Activated T-helper 2 cell treated with anti-CD3 and anti-CD28 coated beads, Interferon-gamma antibody, Interleukin-2, Interleukin-4, amounts not matched to agents 10 μg/mL and 5 μg/mL and 100 μg/mL, durations not matched to agents 14 hours and 24 hours and 36 hours (primary cell): ENCODE measurements at places on chromosomes 5 and 9. TPM values are rescaled to one million over a fixed set of nuclear protein-coding genes. Genes with fewer than 3 reads are reported as not detected.

Gene PLCXD3
- total RNA-seq: not detected in 2 replicates

Gene SLC34A1
- total RNA-seq: not detected in 2 replicates

Gene CDH10
- total RNA-seq: not detected in 2 replicates

DNA sequence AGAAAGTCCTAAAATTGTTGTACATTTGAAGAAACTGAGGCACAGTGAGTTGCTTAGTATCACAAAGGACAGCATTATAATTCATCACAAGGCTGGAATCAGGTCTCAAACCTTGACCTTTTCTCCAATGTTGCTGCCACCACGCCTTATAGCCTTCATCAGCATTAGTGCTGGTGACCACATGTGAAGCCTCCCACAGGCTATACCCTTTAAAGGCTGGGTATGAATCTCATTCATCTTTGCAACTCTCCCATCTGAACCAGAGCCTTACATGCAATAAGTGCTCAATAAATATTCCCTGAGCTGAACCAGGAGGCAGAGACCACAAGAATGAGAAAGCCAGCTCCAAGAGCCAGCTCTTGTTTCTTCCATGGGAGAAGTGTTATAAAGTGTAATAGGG lies 104.7 kb downstream of the SPOCK1 start:
- no peaks in the 10 kb centered on the region for H3K4me1 ChIP-seq
- no peak for DNase-seq
- H3K36me3 ChIP-seq: no peaks in the 10 kb centered on the region
- no peak overlapping the region for H3K4me3 ChIP-seq
- no peak overlapping the region for H3K27ac ChIP-seq

Gene MSMP
- total RNA-seq: 0.37 and 0.41 TPM in 2 replicates

- no peak overlapping the region for H3K4me3 ChIP-seq
- no peak for DNase-seq
- H3K36me3 ChIP-seq: peaks cover 94% of the 10 kb centered on the region
- peaks cover 16% of the 10 kb centered on the region for H3K4me1 ChIP-seq
Measured at GRCh38 chr9:2788919-2789318, 55.0 kb downstream of the PUM3 start.

Gene LECT2
- total RNA-seq: not detected in 2 replicates

Gene COL15A1
- total RNA-seq: not detected in 2 replicates

GRCh38 chr5:149775785-149776184 lies 45.7 kb downstream of the PPARGC1B start:
- peaks cover 6% of the 10 kb centered on the region for H3K36me3 ChIP-seq
- H3K4me3 ChIP-seq: no peak overlapping the region
- H3K27me3 ChIP-seq: no peaks in the 10 kb centered on the region
- no peak overlapping the region for H3K27ac ChIP-seq

- H3K4me3 ChIP-seq: no peak overlapping the region
- H3K36me3 ChIP-seq: no peaks in the 10 kb centered on the region
- no peaks in the 10 kb centered on the region for H3K27me3 ChIP-seq
- DNase-seq: no peak
Measured at GRCh38 chr9:81118416-81118815, 570.9 kb downstream of the TLE1 start.

DNA sequence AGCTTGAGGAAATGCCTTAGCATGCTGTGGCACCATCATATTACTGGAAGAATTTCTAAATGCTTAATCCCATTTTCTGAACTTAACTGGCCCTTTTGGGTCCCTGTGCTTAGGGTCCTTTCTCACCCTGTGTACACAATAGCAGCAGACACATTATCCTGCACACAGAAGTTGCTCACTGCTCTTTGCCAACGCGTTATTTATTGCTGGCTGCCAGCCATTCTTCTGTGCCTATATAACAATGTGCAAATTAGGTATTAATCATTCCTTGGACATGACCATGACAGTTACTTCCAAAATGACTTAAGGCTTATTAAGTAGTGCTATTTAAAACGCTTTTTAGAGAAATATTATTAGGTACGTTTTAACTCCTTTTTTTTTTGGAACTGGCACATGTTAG lies 134.7 kb downstream of the FBN2 start:
- no peaks in the 10 kb centered on the region for H3K27me3 ChIP-seq
- H3K27ac ChIP-seq: no peak overlapping the region
- H3K36me3 ChIP-seq: no peaks in the 10 kb centered on the region
- no peak overlapping the region for H3K4me3 ChIP-seq

Gene PCDHA1
- total RNA-seq: 0.07 TPM in 1 of 2 replicates, not detected in the other

DNA sequence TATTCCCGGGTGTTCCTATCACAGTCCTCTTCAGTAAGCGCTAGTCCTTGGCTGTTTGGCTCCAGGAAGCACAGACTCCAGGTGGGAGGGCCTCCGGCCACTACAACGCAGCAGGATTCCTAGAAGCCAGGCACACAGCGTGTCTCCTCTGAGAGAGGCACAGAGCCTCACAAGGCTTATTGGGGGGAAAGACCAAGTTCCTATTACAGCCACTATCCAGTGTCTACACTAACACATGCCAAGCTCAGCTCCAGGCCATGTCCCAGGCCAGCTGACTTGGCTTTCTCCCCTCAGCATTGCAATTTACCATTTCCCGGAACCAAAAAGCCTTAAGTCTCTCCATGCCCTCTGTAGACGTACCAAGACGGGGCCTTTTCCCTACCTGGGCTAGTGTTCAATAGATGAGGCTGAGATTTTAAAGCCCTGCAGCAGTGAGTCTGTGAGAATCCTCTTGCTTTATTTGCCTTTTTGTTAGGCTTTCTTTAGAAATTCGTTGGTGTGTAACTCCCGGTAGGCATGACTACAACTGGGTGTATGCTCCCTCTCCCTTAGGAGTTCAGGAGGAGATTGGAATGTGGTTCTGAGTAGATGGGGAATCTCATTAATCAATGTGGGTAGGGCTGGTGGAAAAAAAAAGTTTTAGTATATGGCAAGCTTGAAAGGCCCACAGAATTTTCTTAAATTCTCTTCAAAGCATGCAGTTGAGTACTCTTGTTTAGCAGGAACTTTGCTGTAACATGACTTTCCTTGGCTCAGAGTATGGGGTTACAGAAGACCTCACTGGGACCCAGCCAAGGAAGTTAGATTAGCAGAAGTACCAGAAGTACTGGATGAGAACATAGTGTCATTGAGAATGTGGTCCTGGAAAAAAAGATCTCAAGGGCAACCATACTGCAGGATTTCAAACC lies 84.3 kb upstream of the SLC1A3 start:
- H3K36me3 ChIP-seq: no peaks in the 10 kb centered on the region
- peaks cover 2% of the 10 kb centered on the region for H3K27me3 ChIP-seq
- no peak for DNase-seq
- H3K4me3 ChIP-seq: no peak overlapping the region
- H3K4me1 ChIP-seq: no peaks in the 10 kb centered on the region

Gene GLRA1
- not detected in 2 replicates for total RNA-seq

Gene EIF4EBP3
- 9.2 and 15.0 TPM in 2 replicates for total RNA-seq

Gene FGF18
- total RNA-seq: 0.16 TPM in 1 of 2 replicates, not detected in the other

Gene AMACR
- total RNA-seq: 8.3 and 9.0 TPM in 2 replicates

Gene NR2F1
- not detected in 2 replicates for total RNA-seq

Gene CDKN2B-AS1
- total RNA-seq: 0.82 and 1.1 TPM in 2 replicates

- DNase-seq: no peak
- H3K4me3 ChIP-seq: no peak overlapping the region
- H3K4me1 ChIP-seq: no peaks in the 10 kb centered on the region
Measured at GRCh38 chr5:172059661-172060100, 53.2 kb upstream of the FBXW11 start.

- H3K4me3 ChIP-seq: no peak overlapping the region
- no peak for DNase-seq
- no peak overlapping the region for H3K27ac ChIP-seq
- no peaks in the 10 kb centered on the region for H3K27me3 ChIP-seq
Measured at GRCh38 chr9:102445181-102445747, 549.9 kb upstream of the CYLC2 start.

DNA sequence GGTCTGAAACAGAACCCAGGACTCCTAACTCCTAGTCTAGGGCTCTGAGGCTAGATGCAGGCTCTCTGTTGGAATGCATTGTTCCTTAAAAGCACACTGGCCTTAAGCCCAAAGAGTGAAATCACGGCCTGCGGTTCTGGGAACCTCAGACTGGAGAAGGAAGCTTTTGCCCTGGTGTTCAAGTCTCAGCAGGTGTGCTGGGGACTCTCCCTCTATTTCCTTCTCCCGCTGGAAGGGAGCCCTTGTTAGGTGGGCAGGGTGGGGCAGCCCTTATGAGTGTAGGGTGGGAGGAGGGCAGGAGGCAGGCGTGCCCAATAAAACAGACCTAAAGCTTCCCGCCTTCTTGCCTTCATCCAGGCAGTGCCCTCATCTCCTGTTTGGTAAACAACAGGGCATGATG lies 1.8 kb upstream of the PPARGC1B start:
- H3K4me1 ChIP-seq: peaks cover 11% of the 10 kb centered on the region
- DNase-seq: no peak
- no peaks in the 10 kb centered on the region for H3K36me3 ChIP-seq
- no peak overlapping the region for H3K4me3 ChIP-seq
- peaks cover 13% of the 10 kb centered on the region for H3K27me3 ChIP-seq

Gene PCDHB12
- not detected in 2 replicates for total RNA-seq

Gene FEM1C
- 14.3 and 15.0 TPM in 2 replicates for total RNA-seq
